Activated CD4-positive, alpha-beta T cell treated with anti-CD3 and anti-CD28 coated beads for 36 hours (primary cell): ENCODE measurements at places on chromosomes 2 and 18. TPM values are rescaled to one million over a fixed set of nuclear protein-coding genes. Genes with fewer than 3 reads are reported as not detected.
A peak's percentile ranks its signal among the peaks of the same experiment; 100 is the strongest.

GRCh38 chr18:77107292-77107691 is 25.3 kb downstream of the MBP start:
- peak overlapping the region; percentile 52 for H3K27ac ChIP-seq
- H3K4me3 ChIP-seq, result no peak overlapping the region
- H3K4me1 ChIP-seq, result peaks cover 92% of the 10 kb centered on the region
- no peak for DNase-seq

The IL1F10 gene
- not detected for total RNA-seq

The CIDEA gene
- not detected for total RNA-seq

GRCh38 chr2:168517816-168518215 is 61.7 kb downstream of the CERS6 start:
- H3K27me3 ChIP-seq, result no peaks in the 10 kb centered on the region
- H3K4me1 ChIP-seq, result peaks cover 37% of the 10 kb centered on the region
- no peak overlapping the region for H3K4me3 ChIP-seq
- no peak for DNase-seq

DNA sequence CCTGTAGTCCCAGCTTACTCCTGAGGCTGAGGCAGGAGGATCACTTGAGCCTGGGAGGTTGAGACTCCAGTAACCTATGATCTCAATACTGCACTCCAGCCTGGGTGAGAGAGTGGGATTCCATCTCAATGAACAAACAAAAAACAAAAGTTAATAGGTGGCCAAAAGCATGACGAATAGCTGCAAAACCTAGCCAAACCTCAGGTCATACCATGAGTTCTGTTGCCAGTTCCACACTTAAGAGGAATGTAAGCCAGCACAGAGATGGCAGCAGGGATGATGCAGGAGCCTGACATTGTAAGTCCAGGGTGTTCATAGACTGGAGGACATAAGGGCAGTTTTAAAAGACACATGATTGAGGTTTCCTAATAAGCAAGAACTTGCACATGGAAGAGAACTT is 55.3 kb upstream of the RMDN2 start:
- H3K4me1 ChIP-seq, result peaks cover 37% of the 10 kb centered on the region
- H3K27ac ChIP-seq, result no peak overlapping the region
- no peak overlapping the region for H3K4me3 ChIP-seq
- no peaks in the 10 kb centered on the region for H3K36me3 ChIP-seq

GRCh38 chr2:176637142-176637485 is 367.9 kb downstream of the MTX2 start:
- DNase-seq, result no peak
- H3K4me3 ChIP-seq, result peak overlapping the region; percentile 43
- peaks cover 5% of the 10 kb centered on the region for H3K4me1 ChIP-seq

The C1GALT1C1L gene
- total RNA-seq, result not detected
